ENCODE measurements at places on chromosomes 1 and 21. TPM values are rescaled to one million over a fixed set of nuclear protein-coding genes. Genes with fewer than 3 reads are reported as not detected.

- DNase-seq, result no peak
Measured at GRCh38 chr1:227263869-227264268, 54.4 kb downstream of the CDC42BPA start.

DNA sequence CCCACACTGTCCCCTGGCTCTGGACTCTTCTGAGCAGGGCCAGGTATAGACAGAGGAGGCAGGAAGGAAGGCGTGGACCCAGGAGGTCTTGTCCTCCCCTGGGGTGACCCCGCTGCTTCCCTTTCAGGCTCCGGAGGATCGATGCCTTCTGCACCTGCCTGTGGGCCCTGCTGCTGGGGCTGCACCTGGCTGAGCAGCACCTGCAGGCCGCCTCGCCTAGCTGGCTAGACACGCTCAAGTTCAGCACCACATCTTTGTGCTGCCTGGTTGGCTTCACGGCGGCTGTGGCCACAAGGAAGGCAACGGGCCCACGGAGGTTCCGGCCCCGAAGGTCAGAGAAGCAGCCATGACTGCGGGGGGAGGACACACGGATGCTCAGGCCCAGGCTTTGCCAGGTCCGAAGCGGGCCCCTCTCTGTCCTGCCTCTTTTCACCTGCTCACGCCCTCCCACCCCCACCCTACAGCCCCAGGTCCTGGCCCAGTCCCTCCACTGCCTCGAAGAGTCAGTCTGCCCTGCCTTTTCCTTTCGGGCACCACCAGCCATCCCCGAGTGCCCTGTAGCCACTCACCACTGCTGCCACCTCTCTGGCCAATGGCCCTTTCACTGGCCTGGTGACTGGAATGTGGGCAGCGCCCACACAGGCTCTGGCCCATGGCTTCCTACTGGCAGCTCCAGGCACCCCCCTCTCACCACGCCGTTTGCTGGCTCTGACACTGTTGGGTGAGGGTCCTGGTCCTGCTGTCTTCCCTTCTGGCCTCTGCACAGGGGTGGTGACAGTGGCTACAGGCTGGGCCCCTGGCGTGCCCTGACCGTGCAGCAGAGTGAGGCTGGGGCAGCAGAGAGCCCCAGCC, 13.5 kb downstream of the TMEM201 start:
- no peak for DNase-seq

DNA sequence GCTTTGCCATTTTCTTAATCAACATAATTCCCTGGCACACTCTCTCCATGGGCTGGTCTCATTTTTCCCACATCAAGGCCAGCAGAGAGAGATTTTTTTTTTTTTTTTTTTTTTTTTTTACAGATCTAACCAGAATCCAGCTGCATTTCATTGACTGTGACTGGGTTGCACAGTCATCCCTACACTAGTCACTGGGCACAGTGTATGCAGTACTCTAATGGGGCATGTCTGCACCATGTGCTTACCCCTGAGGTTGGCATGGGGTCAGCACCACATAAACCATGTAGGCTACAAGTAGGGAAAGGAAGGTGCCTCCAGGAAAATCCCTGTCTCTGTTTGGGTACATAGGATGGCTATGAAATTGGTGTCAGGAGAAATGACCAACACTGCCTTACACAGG, 64.1 kb upstream of the LRP8 start:
- DNase-seq, result no peak

DNA sequence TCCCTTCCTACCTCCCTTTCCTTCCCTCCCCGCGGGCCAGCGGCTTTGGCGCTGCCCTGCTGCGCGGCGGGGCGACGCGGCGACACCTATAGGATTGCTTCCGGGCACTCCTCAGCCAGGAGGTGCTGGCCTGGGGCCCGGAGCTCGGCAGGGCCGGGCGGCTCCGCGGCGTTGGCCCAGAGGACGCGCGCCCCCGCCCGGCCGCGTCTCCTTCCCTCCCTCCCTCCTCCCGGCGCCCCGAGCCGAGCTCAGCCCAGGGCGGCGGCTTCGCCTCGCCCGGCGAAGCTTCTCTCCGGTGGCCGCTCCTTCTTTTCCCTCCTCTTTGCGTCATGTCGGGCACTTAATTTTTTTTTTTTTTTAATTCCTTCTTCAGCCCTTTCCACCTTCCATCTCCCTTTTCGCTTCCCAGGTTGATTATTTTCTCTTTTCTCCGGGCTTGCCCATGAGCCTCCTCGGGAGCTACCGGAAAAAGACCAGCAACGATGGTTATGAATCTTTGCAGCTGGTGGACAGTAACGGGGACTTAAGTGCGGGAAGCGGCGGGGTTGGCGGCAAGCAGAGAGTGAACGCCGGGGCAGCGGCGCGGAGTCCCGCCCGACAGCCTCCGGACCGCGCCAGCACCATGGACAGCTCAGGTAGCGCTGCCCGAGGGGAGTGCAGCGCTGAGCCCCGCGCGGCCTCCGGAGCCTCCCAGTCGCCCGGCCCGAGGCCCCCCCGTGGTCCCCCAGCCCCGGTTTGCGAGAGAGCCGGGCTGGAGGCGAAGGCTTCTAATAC, at the start of gene DNAJC6:
Gene DNAJC6, plus strand, starts transcription at position 240 of the 774 bp plus-strand sequence. Its CDS starts 203 bp downstream, at position 443.
- peak; percentile 29 for DNase-seq

DNA sequence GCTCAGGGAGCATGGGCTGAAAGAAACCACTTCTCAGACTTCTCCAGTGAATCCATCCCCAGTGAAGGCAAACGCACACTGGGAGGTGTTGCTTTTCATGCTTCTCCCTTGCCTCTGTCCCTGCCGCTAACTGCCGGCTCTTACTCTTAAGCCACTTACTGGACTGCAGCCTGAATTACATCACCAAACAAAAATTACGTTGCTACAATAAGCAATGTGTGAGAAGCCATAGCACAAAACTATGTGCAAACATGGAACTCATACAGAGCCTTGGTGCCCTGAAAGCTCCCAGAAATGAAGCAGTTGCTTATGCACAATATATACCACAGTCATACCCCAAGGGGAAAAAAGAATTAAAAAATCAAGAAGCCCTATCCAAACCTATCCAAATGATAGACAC, 375.2 kb downstream of the KCNH1 start:
- no peak for DNase-seq

DNA sequence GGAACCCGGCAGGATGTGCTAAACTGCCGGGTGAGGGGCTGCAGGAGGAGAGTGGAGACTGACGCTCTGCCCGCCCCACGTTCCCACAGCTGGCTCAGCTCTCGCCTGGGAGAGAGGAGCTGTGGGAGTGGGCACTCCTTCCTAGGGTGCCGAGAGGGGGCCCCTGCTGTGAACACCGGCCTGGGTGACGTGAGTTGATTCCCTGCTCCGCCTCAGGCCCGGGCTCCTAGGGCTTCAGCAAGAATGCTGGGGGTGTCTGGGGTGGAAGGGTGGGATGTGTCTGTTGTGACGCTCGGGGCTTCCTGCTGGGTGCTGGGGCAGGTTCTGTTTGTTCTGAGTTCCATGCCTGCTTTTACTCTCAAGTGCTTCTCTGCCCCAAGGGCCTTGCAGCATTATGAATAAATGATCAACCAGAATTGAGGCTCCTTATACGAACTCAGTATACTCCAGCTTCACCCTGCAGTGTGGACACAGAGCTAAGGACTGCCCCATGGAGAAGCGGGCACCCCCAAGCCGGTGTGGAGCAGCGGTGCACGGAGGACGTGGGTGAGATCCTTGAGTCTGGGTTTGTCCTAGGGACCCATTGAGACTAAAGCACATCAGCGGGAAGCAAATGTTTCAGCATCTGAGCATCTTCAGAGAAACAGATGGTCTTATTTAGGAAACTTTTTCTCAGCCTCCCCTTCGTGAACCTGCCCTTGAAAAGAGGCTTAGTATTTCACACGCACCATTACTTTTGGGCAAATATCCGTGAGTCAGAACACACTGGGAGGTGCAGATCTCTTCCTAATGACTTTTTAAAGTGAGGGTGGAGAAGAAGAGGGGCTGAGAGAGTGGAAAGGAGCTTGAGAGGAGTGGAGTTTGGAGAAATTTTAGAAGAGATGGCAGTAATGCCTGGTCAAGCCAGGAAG, 41.7 kb downstream of the SYT6 start:
- DNase-seq, result no peak

DNA sequence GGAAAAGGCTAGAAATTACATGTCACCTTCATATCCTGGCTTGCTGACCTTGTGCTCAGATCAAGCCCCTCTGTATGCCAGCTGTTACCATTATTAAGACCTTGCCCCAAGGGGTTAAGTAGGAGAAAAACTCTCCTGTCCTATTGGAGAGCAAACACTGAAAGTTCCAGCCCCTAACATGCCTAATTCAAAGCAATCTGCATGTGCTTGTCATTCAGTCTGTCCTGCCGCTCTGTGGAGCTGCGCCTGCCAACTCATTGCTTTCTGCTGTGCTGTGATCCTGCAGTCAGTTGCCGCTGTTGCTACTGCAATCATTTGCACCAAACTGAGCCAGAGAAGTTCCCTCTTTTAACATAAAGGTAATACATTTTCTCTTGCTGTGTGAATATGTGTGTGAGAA, 113.4 kb downstream of the DISP1 start:
- peak; percentile 63 for DNase-seq

GRCh38 chr21:45892916-45893739, 88.4 kb upstream of the COL6A1 start:
- no peak for DNase-seq

- no peak for DNase-seq
Measured at GRCh38 chr1:119551218-119551617, 44.2 kb downstream of the HSD3B1 start.

- DNase-seq, result no peak
Measured at GRCh38 chr1:117122330-117123025, 929 bp upstream of the TRIM45 start.

Gene ESRRG
- not detected for total RNA-seq

Gene PPP1R15B
- 23.4 TPM for total RNA-seq

Gene AIM2
- not detected for total RNA-seq

Gene CERS2
- total RNA-seq, result 82.9 TPM
